ENCODE measurements at places on chromosomes 3 and 15. TPM values are rescaled to one million over a fixed set of nuclear protein-coding genes. Genes with fewer than 3 reads are reported as not detected.

SCAMP5 gene
- 4.6 TPM for polyA plus RNA-seq

CYP11A1 gene
- polyA plus RNA-seq = 30.1 TPM

XCR1 gene
- 0.04 TPM for polyA plus RNA-seq

FEZF2 gene
- not detected for polyA plus RNA-seq

AHSG gene
- polyA plus RNA-seq = not detected

PLSCR1 gene
- 63.9 TPM for polyA plus RNA-seq

LRRN1 gene
- polyA plus RNA-seq = 10.2 TPM

ATP13A5 gene
- polyA plus RNA-seq = 0.07 TPM

ANKRD63 gene
- not detected for polyA plus RNA-seq

RFC4 gene
- polyA plus RNA-seq = 18.6 TPM

AADACL2 gene
- polyA plus RNA-seq = not detected

PLSCR2 gene
- not detected for polyA plus RNA-seq

FBXL22 gene
- 4.5 TPM for polyA plus RNA-seq

Data from ovary (tissue), 10 donors.